Stimulated activated CD8-positive, alpha-beta memory T cell treated with anti-CD3 and anti-CD28 coated beads, Interleukin-2, amount 100 ng/mL, for 1 hour (primary cell): ENCODE measurements at places on chromosomes 2 and 18.

- DNase-seq, result no peak
These were observed 42.8 kb downstream of the METTL8 start for GRCh38 chr2:171390941-171391516.

GRCh38 chr2:120650022-120650644 lies 85.5 kb upstream of the GLI2 start:
- no peak for DNase-seq

GRCh38 chr2:69798909-69799526 lies 30.4 kb upstream of the GMCL1 start:
- no peak for DNase-seq

- DNase-seq, result no peak
These were observed 12.8 kb upstream of the TMEM237 start for GRCh38 chr2:201656102-201656501.

DNA sequence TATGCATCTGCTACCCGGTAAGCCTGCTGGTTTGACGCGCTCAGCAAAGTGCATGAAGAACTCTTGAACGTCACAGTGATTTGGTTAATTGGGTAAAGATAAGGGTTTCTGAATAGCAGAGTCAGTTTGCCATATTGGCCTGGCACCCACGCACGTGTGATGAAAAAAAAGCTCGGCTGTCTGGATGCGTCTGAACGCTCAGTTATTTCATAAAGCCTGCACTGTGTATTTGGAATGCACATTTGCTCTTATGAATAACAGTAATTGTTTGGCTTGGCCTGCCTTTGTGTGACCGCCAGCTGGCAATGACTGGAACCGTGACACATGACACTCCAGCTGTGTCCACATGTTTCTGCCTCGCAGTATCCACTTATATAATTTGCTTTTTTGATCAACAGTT lies 129.2 kb upstream of the MEIS1 start:
- no peak for DNase-seq

GRCh38 chr2:30254685-30255001 lies 23.3 kb downstream of the LBH start:
- no peak for DNase-seq

DNA sequence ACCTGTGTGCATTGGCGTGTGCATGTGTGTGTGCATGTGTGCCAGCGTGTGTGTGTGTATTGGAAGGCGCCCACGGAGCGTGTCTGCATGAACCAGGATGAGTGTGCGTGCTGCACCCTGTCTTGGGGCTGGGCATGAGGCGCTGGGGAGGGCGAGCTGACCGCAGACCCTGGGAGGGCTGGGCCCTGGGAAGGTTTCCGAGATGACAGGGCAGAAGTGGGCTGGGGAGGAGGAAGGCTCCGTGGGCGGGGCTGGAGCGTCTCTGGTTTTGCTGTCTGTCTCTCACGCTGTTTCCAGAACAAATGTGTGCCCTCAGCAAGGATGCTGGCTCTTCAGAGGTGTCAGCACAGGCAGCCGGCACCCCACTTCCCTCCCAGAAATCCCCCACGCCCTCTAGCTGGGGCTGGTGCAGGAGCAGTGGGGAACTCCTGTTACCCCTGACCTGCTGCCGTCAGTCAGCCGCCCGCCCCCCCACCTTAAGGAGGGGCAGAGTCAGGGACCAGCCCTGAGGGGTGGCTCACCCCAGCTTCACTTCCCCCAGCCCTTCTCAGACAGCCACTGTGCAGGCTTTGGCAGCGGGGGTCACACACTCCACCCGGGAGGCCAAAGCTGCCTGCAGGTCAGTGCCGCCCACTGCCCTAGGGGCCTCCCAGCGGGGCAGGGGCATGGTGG lies at the start of gene GPR35:
Gene GPR35, plus strand, starts transcription at position 531 of the 672 bp plus-strand sequence. CDS start 4,473 bp downstream, outside the sequence.
- peak; percentile 44 for DNase-seq
